ENCODE measurements at places on chromosomes 11 and 22.

DNA sequence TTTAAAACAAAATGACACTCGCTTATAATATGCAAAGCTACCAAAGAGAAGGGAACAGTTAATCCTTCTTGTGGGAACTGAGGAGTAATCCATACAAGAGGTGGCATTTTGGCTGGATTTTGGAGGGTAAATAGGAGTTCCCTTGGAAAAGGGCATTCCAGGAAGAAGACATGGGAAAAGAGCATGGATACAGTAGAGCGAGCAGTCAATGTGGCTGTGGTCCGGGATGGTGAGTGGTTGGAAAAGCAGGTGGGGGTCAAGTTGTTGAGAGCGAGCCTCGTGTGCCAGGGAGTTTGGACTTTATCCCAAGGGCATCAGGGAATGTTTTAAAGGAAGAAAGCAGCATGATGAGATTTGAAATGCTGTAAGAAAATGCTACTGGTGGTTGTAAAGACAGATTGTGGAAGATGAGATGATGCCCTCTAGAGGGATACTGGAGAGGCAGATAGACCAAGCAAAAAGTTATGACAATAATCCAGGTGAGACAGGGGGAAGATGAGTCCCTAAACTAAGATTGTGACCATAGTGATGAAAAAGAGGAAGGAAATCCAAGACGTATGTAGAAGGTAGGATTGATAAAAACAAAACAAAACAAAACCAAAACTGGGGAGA lies 3.8 kb upstream of the MMP7 start:
- no peak for DNase-seq

DNA sequence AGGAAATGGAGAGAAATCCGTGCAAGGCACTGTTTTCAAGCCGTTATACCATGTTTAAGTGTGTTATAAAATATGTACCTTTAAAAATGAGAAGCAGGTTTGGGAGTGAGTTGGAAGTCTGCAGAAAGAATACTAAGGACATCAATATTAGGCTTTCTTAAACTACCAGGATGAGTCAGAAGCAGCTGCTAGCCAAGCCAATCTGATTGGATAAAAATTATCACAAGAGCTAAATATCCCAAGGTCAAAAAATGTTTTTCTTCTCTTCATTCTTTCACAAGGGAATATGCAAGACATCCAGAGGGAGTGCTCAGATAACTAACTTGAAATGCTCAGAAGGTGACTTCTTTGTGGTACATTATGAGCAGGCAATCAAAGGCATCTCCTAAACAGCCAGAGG lies 19.3 kb upstream of the CKAP5 start:
- no peak for DNase-seq

GRCh38 chr11:36774603-36775002 lies 176.6 kb upstream of the RAG2 start:
- no peak for DNase-seq

DNA sequence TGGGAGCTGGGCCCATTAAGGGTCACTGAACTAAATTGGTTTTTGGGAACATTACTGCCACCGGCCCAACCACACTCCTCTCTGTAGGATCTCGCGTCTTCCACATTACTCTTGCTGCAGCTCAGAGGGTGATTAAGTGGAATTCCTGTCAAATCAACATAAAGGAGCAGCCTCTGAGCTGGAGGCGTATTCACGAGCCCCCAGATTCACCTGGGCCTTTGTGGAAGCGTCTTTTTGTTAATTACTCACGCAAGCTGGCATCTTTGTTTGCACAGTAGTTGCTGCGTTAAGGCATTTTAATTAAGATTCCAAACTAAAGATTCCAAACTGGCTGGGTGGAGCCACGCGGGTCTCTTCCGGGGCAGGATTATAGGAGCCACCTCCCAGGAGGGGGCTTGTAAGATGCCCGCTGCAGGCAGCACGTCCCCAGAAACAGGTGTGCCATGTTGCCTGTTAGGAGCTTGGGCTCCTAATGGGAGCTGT lies 21.5 kb upstream of the RFPL3 start:
- no peak for DNase-seq

DNA sequence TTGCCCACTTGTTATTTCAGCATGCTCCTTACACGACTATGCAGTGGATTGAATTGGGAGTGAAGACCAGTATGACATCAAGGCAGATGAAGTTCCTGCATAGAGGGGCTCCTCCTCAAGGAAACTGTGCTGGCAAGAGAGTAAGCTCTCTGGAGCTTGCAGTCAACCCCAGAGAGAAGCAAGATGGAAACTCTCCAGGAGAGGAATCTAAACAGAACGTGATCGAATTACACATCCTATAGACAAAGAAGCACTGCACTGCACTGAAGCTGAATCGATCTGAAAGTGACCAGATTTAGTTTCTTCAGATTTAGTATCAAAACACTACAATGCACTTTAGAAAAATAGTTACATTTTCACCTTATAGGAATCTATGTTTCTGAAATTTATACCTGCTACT lies 947.7 kb upstream of the TENM4 start:
- no peak for DNase-seq

GRCh38 chr22:23763579-23763945 lies 772 bp downstream of the C22orf15 start:
- no peak for DNase-seq

DNA sequence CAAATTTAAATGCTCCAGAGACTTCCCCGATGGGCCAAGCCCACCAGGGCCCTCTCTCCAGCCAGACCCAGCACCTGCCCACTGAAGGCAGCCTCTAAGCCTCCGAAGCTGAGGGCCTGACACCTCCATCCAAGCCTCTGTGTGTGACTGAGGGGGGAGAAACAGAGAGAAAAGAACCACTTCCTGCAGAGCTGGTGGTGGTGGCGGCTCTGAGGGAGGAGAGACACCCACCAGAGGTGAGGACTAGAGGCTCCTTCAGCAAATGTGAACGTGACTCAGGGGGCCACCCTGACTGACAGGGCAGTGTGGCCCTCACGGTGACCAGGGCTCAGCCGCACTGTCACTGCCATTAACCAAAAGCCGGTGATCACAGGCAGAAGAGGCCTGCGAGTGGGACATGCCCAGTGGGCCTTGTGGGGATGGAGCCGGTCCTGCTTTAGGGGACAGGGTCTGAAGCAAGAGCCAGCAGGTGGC lies 31.0 kb upstream of the CD5 start:
- DNase-seq, result no peak

DNA sequence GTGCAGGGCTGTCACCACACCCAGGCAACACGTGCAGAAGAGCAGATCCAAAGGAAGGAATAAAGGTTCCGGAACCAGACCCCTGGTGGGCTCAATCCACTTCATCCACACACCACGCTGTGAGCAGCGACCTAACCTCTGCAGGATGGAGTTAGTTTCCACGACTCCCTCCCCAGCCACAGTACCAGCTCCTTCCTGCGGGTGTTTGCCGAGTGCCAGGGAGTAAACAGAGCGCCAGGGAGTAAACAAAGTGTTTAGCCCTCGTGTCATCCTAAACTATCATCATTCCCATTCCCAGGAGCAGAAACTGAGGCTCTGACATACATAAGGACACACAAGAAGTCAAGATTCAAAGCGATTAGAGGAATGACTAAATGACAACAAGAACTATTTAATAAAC lies 261.3 kb downstream of the MN1 start:
- no peak for DNase-seq

DNA sequence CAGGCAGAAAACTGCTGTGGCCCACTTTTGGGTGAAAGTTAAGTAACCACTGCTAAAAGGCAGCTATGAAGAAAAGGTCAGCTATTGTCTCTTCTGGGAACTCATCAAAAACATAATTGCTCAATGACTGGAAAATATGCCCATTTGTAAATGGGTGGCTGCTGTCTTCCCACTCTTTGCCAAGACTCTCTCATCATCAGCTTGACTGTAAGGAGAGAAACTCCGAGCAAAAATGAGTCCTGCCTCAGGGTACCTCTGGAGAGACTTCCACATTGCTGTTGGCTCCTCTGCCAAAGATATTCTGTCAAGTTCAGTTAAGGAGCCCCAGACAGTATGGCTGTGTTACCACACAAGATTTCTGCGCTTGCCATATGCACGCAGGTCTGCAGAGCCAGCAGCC lies 138.7 kb downstream of the BBOX1 start:
- no peak for DNase-seq

DNA sequence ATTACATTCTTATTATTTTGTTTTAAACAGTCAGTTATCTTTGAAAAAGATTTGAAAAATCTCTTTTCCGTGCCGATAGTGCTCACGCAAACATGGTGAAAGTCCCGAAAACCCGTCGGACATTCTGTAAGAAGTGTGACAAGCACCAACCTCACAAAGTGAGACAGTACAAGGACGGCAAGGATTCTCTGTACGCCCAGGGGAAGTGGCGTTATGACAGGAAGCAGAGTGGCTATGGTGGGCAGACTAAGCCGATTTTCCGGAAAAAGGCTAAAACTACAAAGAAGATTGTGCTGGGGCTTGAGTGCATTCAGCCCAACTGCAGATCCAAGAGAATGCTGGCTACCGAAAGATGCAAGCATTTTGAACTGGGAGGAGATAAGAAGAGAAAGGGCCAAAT lies 28.7 kb upstream of the CTSD start:
- no peak for DNase-seq

- no peak for DNase-seq
Observed at GRCh38 chr11:131662993-131663392, 292.6 kb downstream of the NTM start.

DNA sequence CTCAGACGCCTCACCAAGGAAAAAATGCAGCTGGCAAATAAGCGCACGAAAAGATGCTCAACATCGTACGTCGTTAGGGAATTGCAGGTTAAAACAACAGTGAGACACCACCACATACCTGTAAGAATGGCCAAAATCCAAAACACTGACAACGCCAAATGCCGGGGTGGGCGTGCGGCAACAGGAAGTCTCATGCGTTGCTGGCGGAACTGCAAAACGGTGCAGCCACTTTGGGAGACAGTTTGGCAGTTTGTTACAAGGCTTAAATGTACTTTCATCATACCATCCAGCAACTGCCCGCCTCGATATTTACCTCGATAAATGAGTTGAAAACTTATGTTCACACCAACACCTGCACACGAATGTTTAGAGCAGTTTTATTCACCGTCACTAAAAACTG lies 7.5 kb upstream of the CTSD start:
- no peak for DNase-seq

GRCh38 chr11:36056160-36056751 lies 112.4 kb downstream of the LDLRAD3 start:
- no peak for DNase-seq

- DNase-seq, result no peak
Observed at GRCh38 chr11:31922450-31922849, 111.3 kb upstream of the PAX6 start.

DNA sequence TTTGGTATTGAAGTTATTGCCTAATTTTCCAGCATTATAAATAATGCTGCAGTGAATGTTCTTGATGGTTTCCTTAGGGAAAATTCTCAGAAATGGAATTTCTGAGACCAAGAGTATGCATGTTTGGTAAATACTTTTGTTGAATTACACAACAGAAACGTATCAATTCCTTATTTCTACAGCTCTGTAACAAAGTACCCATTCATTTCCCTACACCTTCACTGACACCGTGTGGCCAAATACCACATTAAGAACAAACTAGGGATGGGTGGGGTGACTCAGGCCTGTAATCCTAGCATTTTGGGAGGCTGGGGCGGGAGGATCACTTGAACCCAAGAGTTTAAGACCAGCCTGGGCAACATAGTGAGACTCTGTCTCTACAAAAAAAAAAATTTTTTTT lies 21.8 kb downstream of the MCAM start:
- DNase-seq, result no peak

- DNase-seq, result no peak
Observed at GRCh38 chr11:71518506-71519471, 8.3 kb upstream of the KRTAP5-7 start.

DNA sequence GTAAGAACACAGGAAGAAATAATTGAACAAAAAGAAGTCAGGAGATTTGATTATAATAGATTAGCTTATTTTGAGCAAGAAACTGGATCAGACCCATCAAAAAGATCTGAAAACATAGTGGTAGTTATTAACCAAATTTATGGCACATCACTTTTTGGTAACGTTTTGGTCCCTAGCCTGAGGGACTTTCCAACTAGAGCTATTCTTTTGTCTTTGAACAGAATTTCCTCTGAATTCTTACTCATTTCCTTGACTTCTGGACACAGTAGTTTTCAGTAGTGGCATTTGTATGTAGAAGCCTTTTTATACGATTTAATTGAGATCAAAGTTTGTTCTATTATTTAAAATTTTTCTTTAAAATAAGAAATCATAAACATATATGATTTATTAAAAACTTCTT lies 96.5 kb upstream of the PDGFD start:
- DNase-seq, result no peak

- DNase-seq, result no peak
Observed at GRCh38 chr11:66443602-66444001, 5.0 kb upstream of the MRPL11 start.

- DNase-seq, result no peak
Observed at GRCh38 chr11:117606211-117606610, 190.8 kb downstream of the DSCAML1 start.

- DNase-seq, result peak; percentile 98
Observed at GRCh38 chr11:119101759-119102423, at the start of gene DPAGT1. DPAGT1 (minus strand) TSS chr11:119101853; CDS start chr11:119101655, 198 bp downstream.

DNA sequence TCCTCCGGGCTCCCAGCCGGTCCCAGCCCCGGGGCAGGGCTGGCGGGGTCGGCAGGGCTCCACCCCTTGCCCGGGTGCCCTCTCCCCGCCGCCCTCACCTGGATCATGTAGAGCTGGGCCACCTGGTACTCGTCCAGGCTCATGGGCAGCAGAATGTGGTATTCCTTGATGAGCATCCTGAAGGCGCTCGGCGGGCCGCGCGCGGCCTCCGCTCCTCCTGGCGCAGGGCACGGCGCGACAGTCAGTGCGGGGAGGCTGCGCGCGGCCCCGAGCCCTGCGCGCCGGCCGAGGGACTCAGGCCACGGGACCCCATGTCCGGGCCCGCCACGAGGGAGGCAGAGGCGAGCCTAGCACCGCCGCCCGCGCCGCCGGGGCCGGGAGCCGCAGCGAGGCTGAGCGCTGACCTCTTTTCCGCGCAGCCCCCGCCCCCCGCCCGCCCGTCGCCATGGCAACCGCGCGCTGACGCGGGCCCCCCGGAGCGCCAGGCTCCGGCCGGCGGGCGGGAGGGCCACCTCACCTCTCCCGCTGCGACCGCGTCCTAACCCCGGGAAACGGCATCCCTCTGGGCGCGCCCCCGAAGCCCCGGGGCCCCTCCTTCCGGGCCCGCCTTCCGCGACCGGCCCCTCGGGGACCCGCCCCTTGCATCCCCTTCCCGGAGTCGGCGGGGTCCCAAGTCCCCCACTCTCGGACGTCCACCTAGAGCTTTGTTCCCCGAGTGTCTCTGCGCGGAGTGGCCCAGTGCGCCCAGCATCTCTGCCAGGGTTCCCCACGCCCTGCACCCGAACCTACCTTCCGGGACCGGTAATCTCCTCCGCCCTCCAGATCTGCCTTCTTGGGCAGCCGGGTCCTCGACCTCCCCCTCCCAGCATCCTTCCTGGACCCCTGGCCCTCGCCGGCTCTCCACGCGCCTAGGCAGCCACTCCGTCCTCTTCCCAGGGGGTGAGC lies 886 bp downstream of the PITPNM1 start:
- no peak for DNase-seq

Measured in SW 1271 (cell line).